Stomach (tissue), 19 donors: ENCODE measurements at places on chromosomes 5 and 9. TPM values are rescaled to one million over a fixed set of nuclear protein-coding genes. Genes with fewer than 3 reads are reported as not detected.
A peak's percentile ranks its signal among the peaks of the same experiment; 100 is the strongest.

Gene MRPL50
- total RNA-seq, result 22.8 TPM

Gene CARTPT
- not detected for total RNA-seq

Gene CDC25C
- total RNA-seq, result 4.1 TPM

Gene DIPK1B
- not detected for total RNA-seq

Gene LCN6
- 31.2 TPM for total RNA-seq

Gene PCDHAC2
- total RNA-seq, result not detected

Gene FGD3
- 8.1 TPM for total RNA-seq

Gene NXNL2
- total RNA-seq, result not detected

DNA sequence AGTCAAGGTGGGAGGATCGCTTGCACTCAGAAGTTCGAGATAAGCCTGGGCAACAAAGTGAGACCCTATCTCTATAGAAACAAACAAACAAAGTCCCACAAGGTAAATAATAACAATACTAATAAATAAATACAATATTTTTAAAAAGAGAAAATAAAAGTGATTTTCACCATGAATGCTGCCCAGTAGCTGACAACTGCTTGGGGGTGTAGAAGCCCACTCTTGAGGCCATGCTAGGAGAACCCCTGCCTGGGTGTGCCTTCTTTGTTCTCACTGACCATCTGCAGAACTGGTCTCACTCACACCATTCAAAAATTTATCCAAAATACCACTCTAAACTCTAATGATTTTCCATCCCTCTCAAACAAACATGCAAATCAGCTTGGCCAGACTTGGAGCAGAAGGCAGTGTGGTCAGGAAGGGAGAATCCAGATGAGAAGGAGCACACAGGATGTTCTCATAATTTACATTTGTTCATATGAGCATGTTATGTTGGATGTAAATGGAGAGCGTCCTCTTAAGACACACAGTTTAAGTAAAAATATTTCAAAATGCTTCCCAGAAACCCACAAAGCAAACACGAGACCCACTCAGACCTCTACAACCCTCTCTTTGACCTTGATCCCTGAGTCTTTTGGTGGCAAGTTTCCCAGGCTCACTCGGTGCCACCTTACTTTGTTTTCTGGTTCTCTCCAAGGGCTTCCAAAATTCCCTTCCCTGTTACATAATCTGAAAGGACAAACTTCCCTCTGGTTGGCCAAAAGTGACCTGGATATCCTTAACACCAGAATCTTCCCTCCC, 7.9 kb upstream of the RAI14 start:
- no peaks in the 10 kb centered on the region for H3K4me1 ChIP-seq
- DNase-seq, result no peak
- no peak overlapping the region for H3K4me3 ChIP-seq
- no peak overlapping the region for H3K27ac ChIP-seq
- no peaks in the 10 kb centered on the region for H3K27me3 ChIP-seq

DNA sequence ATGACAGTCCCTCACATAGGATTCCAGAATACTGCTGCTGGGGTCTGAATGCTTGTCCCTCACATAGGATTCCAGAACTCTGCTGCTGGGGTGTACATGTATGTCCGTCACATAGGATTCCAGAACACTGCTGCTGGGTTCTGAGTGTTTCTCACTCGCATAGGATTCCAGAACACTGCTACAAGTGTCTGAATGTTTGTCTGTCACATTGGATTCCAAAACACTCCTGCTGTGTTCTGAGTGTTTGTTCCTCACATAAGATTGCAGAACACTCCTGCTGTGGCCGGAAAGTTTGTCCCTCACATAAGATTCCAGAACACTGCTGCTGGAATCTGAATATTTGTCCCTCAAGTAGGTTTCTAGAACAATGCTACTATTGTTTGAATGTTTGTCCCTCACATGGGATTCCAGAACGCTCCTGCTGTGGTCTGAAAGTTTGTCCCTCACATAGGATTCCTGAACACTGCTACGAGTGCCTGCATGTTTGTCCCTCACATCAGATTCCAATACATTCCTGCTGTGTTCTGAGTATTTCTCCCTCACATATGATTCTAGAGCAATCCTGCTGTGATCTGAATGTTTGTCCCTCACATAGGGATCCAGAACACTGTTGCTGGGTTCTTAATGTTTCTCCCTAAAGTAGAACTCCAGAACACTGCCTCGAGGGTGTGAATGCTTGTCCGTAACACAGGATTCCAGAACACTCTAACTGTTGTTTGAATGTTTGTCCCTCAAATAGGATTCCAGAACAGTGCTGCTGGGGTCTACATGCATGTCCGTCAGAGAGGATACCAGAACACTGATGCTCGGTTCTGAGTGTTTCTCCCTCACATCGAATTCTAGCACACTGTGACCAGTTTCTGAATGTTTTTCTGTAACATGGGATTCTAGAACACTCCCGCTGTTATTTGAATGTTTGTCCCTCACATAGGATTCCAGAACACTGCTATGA, 200.4 kb downstream of the FOXD4L6 start:
- H3K27ac ChIP-seq, result no peak overlapping the region
- H3K4me3 ChIP-seq, result no peak overlapping the region
- no peaks in the 10 kb centered on the region for H3K27me3 ChIP-seq
- DNase-seq, result no peak

- H3K4me1 ChIP-seq, result peaks cover 17% of the 10 kb centered on the region
- no peaks in the 10 kb centered on the region for H3K36me3 ChIP-seq
- H3K4me3 ChIP-seq, result peak overlapping the region; percentile 91
Measured at GRCh38 chr5:14143546-14143840, 351 bp downstream of the TRIO start.

DNA sequence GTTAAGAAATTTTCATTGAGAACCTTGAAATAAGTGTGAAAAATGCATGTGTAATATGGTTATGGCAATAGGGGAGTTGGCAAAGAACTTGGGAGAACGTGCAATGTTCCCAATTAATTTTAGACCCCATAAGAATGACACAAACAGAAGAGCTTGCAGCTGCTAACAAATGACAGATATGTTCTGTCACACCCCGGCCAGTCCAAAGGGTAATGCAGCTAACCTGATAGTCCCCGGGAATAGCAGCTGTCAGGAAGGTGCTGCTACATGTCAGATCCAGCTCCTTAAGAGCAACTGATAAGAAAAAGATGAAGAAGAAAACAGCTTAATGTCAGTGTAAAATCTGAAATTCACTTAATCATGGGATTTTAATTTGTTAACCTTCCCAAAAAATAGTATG, 30.4 kb downstream of the SEMA5A start:
- no peaks in the 10 kb centered on the region for H3K4me1 ChIP-seq
- no peak overlapping the region for H3K4me3 ChIP-seq
- H3K36me3 ChIP-seq, result no peaks in the 10 kb centered on the region
- no peak overlapping the region for H3K27ac ChIP-seq
- H3K27me3 ChIP-seq, result no peaks in the 10 kb centered on the region
- DNase-seq, result no peak

- H3K4me3 ChIP-seq, result no peak overlapping the region
- no peaks in the 10 kb centered on the region for H3K36me3 ChIP-seq
- no peak for DNase-seq
- no peaks in the 10 kb centered on the region for H3K4me1 ChIP-seq
Measured at GRCh38 chr9:108467653-108468324, 388.0 kb downstream of the ACTL7B start.

DNA sequence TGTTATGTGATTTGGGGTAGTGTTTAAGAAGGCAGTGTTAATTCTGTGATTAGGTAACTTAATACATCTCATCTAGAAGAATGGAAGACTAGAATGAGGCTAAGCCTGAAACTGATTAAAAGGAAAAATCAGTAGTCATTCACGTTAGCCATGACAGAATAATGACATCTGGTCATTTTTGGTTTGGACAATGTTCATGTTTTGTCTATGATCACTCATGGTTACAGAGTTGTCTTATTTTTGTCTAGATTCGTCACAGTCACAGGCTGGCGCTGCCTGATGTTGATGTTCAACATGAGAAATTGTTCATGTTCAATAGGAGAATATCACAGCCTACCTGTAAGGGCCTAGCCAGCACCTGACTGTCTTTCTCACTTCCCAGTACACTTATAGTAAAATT, 9.5 kb upstream of the DOCK2 start:
- H3K4me3 ChIP-seq, result no peak overlapping the region
- no peaks in the 10 kb centered on the region for H3K27me3 ChIP-seq
- H3K4me1 ChIP-seq, result no peaks in the 10 kb centered on the region
- no peaks in the 10 kb centered on the region for H3K36me3 ChIP-seq
- no peak for DNase-seq

DNA sequence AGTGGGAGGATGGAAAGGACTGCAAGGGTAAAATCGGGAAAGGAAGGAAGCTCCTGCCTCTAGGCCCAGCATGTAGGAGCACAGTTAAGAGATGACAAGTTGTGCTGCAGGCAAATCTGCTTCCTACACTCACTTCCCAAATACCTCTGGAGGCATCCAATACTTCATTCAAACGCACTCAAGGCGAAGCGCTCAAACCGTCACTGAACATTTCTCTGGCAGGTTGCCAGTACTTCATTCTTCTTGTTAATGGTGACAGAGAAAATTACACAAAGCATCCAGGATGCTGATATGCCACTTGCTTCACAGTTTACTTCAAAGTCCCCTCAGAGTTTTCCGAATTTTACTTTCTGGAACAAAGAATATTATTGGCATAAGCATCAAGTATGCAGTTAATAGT, 59.8 kb downstream of the NREP start:
- DNase-seq, result peak; percentile 61
- H3K27me3 ChIP-seq, result no peaks in the 10 kb centered on the region
- peaks cover 4% of the 10 kb centered on the region for H3K4me1 ChIP-seq
- no peak overlapping the region for H3K4me3 ChIP-seq
- H3K36me3 ChIP-seq, result no peaks in the 10 kb centered on the region
- H3K27ac ChIP-seq, result no peak overlapping the region

DNA sequence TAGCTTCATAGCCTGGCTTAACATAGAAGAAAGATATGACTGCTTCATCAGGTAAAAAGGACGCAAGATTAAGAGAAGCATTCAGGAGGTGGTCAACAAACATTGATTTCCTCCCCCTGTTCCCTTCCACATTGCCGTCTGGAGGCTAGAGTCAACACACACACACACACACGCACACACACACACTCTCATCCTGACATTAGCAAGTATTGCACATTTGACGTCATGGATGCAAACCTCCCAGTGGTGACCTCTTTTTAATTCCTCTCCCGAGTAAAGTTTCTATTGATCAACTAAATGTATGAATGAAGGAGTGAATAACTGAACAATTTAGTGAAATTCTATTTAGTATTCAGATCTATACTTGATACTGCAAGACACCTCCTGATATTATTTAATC, 332.8 kb downstream of the ELAVL2 start:
- no peak overlapping the region for H3K4me3 ChIP-seq
- no peaks in the 10 kb centered on the region for H3K36me3 ChIP-seq
- no peak for DNase-seq
- no peak overlapping the region for H3K27ac ChIP-seq
